ENCODE measurements at places on chromosomes 7 and 10.

DNA sequence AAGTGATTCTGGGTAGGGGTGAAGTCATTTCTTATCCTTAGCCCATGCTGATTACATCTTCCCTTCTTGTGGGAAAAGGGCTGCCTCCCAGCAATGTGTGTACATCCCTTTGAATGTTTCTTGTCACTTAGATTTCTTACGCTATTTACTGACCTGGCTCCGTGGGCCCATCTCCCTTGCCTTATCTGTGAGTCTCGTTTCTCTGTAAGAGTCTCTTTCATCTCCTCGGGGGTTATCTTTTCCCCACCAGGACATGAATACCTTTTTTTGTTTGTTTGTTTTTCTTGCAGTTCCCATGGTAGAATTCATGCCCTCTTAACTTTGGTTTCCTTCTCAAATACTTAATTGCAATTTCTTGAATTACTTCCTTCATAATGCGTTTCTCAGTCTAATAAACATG lies 107.7 kb downstream of the BAMBI start:
- H3K27ac ChIP-seq = peak overlapping the region; percentile 14
- no peak overlapping the region for H3K4me3 ChIP-seq
- peaks cover 37% of the 10 kb centered on the region for H3K4me1 ChIP-seq
- no peaks in the 10 kb centered on the region for H3K27me3 ChIP-seq
- no peaks in the 10 kb centered on the region for H3K36me3 ChIP-seq

DNA sequence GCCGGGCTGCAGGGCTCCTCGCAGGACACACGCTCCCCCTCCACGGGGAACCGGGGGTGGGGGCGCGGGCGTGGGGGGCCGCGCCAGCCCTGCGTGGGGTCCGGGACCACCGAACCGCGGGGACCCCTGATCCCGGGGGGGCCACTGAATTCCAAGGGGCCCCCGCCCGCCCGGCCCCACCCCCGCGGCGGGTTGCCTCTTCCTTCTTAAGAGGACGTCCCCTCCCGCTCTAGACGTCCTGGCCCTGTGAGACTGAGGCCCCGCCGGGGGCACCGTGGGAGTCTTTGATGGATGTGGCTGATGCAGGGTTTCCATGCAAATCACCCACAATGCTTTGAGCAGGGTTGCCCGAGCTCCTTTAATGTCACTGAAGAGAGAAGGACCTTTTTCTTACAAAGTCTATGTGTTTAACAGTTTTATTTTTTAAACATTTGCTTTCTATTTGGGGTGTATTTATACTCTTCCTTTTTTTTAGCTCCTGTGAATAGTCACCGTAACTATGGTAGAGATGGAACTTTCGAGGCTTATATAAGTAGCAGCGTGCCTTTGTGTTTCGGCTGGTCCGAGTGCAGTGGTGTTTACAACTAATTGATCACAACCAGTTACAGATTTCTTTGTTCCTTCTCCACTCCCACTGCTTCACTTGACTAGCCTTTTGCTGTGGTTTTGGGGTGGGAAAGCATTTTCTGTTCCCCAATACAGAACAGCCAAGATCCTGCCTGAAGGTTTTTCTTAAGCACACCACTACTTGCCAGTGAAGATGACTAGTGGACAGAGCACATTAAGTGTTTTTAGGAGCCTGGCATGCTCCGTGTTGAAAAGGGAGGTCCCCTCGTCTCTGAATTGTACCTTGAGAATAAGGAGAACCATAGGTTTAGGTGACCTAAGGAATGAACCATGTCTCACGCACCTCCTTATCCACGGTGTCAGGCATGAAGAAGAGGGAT lies 44.8 kb downstream of the PDIA4 start:
- peaks cover 32% of the 10 kb centered on the region for H3K4me1 ChIP-seq
- peaks cover 2% of the 10 kb centered on the region for H3K27me3 ChIP-seq
- H3K27ac ChIP-seq = peak overlapping the region; percentile 99
- no peaks in the 10 kb centered on the region for H3K36me3 ChIP-seq

GRCh38 chr7:87413951-87414793 lies 61.3 kb downstream of the ABCB4 start:
- H3K4me3 ChIP-seq = no peak overlapping the region
- H3K36me3 ChIP-seq = no peaks in the 10 kb centered on the region
- no peak for DNase-seq
- H3K4me1 ChIP-seq = peaks cover 7% of the 10 kb centered on the region

DNA sequence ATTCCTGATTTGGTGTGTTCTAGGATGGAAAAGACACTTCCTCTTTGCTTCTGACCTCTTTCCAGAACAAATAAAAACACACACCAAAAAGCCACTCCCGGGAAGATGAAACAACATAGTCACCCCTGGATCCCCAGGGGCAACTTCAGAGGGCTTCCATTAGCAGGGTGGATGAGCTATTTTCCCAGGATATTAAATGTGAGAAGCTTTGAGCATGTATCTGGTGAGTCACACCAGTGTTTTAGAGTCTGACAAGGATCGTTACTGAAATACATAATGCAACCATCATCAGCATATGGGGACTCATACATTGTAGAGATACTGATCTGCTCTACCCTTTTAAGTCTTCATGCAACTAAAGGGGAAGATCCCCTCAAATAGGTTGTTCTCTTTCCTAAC lies 115.5 kb upstream of the ZNF438 start:
- no peaks in the 10 kb centered on the region for H3K27me3 ChIP-seq
- no peaks in the 10 kb centered on the region for H3K36me3 ChIP-seq
- DNase-seq = no peak
- H3K4me1 ChIP-seq = peaks cover 11% of the 10 kb centered on the region

DNA sequence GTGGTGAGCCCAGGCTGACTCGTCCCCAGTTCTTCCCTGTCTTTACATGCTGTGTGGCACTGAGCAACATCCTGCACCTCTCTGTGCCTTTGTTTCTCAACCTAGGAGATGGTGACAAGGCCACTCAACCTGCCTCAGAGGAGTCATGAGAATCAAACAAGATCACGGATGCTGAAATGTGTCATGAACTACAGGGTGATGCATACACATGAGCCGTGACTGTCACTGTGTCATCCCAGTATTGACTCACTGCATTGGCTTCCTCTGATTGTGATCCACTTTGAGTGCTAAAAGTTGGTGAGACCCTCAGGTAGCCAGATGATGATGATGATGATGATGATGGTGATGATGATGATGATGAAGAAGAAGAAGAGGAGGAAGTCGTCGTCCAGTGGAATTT lies 11.5 kb downstream of the C10orf71 start:
- H3K4me3 ChIP-seq = no peak overlapping the region
- peaks cover 37% of the 10 kb centered on the region for H3K27me3 ChIP-seq
- H3K4me1 ChIP-seq = no peaks in the 10 kb centered on the region
- no peak for DNase-seq
- H3K36me3 ChIP-seq = no peaks in the 10 kb centered on the region

- no peak overlapping the region for H3K27ac ChIP-seq
- no peak for DNase-seq
- H3K4me1 ChIP-seq = peaks cover 46% of the 10 kb centered on the region
- H3K4me3 ChIP-seq = no peak overlapping the region
- H3K36me3 ChIP-seq = no peaks in the 10 kb centered on the region
- no peaks in the 10 kb centered on the region for H3K27me3 ChIP-seq
These were observed 15.9 kb upstream of the CAMK2G start for GRCh38 chr10:73890261-73890660.

DNA sequence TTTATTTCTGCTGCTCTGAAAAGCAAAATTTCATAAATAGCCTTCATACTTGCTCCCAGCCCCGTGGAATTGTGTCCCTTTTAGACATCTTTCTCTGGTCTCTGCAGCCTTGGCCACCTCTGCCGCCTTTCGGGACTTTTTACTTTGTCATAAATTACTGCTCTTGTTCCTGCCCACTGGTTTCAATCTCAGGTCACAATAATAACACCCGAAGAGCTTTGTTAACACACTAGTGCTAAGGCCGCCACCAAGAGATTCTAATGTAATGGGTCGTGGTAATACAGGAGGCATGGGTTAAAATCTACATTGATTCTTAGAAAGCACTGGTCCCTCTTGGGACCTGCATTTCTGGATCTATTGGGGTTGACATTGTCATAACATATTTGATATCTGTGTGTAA lies 276.0 kb upstream of the VWC2 start:
- no peaks in the 10 kb centered on the region for H3K36me3 ChIP-seq
- H3K4me1 ChIP-seq = peaks cover 15% of the 10 kb centered on the region
- DNase-seq = no peak
- H3K4me3 ChIP-seq = no peak overlapping the region

DNA sequence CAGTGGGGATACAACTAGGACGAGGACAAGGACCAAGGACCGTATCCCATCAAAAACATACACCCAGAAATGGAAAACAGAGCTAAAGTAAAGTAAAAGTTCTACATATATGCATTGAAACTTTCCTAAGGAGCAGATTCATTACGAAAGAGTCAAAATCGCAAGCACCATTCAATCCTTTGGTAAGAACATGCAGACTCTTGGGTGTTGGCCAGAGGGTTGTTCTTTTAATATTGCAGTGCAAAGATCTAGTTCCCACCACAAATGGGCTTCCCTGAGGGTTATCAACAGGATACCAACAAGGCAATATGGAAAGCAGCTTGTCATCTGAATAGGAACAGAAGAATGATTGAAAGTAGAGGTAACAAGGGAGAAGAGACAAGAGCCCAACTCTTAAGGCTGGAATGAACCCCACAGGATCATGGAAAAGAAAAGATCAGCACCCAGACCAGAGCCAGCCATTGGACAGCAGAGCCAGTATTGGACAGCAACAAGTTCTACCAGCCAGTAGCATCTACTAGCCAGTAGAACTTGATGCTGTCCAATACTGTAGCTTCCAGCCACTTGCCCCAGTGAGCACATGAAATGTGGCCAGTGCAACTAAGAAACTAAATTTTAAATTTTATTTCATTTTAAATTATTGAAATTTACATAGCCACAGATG lies 66.0 kb downstream of the OSBPL3 start:
- no peak for DNase-seq
- no peaks in the 10 kb centered on the region for H3K4me1 ChIP-seq
- no peaks in the 10 kb centered on the region for H3K36me3 ChIP-seq

- H3K27me3 ChIP-seq = peaks cover 48% of the 10 kb centered on the region
- peak within 1 kb of the TSS; percentile 69 for H3K27ac ChIP-seq
- DNase-seq = peak; percentile 37
- peak within 1 kb of the TSS; percentile 79 for H3K4me3 ChIP-seq
- no peaks in the 10 kb centered on the region for H3K36me3 ChIP-seq
These were observed at the start of gene PRRT4 for GRCh38 chr7:128361411-128362379. PRRT4 (minus strand) TSS chr7:128361690.

DNA sequence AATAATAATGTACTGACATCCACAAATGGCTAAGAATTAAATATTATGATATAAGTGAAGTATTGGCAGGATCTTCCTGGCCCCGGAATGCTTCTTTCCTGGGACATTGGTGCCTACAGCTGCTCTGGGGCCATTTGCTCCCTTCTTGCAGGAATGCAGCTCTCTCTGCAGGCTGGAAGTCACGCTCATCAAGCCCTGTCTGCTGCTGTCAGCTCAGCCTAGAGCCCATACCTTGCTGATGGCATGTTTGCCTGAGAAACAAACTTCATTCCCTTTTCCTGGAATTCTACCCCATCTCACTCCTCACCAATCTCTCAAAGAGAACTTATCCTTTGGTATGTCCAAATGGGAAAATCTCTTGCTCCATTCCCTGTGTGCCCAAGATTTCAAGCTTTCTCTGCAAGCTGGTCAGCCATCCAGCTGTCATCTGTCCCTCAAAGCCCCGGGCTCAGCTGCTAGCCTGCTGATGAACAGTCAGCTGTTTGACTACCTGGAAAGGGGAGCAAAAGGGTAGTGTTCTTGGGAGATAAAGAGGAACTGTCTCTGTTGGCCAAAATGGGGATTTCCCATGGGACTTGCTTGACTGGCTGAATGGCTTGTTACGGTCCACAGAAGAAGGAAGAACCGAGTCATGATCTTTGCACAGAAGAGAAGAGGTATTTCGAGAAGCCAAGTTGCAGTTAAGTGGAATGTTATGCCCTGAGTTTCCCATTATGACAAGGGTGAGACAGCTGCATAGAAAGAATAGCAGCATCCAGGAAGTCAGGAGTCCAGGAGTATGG lies 12.0 kb upstream of the RASSF4 start:
- peaks cover 16% of the 10 kb centered on the region for H3K4me1 ChIP-seq
- no peak overlapping the region for H3K27ac ChIP-seq
- H3K36me3 ChIP-seq = peaks cover 13% of the 10 kb centered on the region
- no peak for DNase-seq
- H3K27me3 ChIP-seq = no peaks in the 10 kb centered on the region
- no peak overlapping the region for H3K4me3 ChIP-seq

- DNase-seq = no peak
- no peaks in the 10 kb centered on the region for H3K36me3 ChIP-seq
- no peak overlapping the region for H3K27ac ChIP-seq
These were observed 97.5 kb downstream of the GNAT3 start for GRCh38 chr7:80414331-80414730.

- H3K36me3 ChIP-seq = peaks cover 33% of the 10 kb centered on the region
- no peak overlapping the region for H3K4me3 ChIP-seq
- H3K27ac ChIP-seq = peak overlapping the region; percentile 54
- peaks cover 7% of the 10 kb centered on the region for H3K4me1 ChIP-seq
- DNase-seq = no peak
- H3K27me3 ChIP-seq = no peaks in the 10 kb centered on the region
These were observed 37.5 kb downstream of the GDI2 start for GRCh38 chr10:5775685-5776084.

GRCh38 chr7:31986878-31987518 lies 83.2 kb downstream of the PDE1C start:
- no peak overlapping the region for H3K27ac ChIP-seq
- no peaks in the 10 kb centered on the region for H3K4me1 ChIP-seq
- DNase-seq = no peak
- peaks cover 5% of the 10 kb centered on the region for H3K27me3 ChIP-seq
- no peak overlapping the region for H3K4me3 ChIP-seq

All from mesothelial cell of epicardium (in vitro differentiated cells).